Effector memory CD8-positive, alpha-beta T cell (primary cell): ENCODE measurements at places on chromosomes 5 and 9.

GRCh38 chr5:168736281-168736831 is 157.2 kb upstream of the PANK3 start:
- no peak overlapping the region for H3K27ac ChIP-seq
- no peaks in the 10 kb centered on the region for H3K36me3 ChIP-seq
- H3K4me1 ChIP-seq: no peaks in the 10 kb centered on the region
- H3K4me3 ChIP-seq: no peak overlapping the region

- peaks cover 6% of the 10 kb centered on the region for H3K27me3 ChIP-seq
- no peak for DNase-seq
- peaks cover 1% of the 10 kb centered on the region for H3K4me1 ChIP-seq
- no peak overlapping the region for H3K4me3 ChIP-seq
- H3K27ac ChIP-seq: no peak overlapping the region
- no peaks in the 10 kb centered on the region for H3K36me3 ChIP-seq
Measured at GRCh38 chr5:149623473-149623872, 42.2 kb downstream of the ARHGEF37 start.

DNA sequence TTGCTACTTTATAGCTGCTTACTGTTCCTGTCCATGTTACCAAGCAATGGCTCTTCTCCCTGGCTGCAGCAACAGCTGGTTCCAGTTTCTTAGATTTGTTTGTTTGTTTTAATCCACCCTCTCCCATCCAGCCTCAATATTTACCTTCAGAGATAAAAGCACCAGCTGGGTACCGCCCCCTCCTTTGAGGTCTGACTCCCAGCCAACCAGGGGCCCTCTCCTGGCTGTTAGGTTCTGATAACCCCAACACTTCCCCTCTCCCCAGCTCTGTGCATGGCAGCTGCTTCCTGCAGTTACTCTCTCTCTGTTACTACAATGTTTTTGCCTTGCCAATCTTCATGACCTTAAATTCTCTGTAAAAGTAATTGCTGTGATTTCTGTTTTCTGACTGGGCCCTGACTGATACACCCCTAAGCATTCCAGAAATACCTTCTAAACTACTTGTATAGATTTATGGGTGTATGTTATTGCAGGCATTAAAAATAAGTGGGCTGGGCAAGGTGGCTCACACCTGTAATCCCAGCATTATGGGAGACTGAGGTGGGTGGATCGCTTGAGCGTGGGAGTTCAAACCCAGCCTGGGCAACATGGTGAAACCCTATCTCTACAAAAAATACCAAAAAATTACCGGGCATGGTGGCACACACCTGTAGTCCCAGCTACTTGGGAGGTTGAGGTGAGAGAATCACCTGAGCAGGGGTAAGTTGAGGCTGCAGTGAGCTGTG is 2.6 kb upstream of the GCNT1 start:
- DNase-seq: peak; percentile 13
- H3K36me3 ChIP-seq: peaks cover 3% of the 10 kb centered on the region
- peak overlapping the region; percentile 44 for H3K27ac ChIP-seq
- H3K4me1 ChIP-seq: peaks cover 24% of the 10 kb centered on the region
- H3K27me3 ChIP-seq: no peaks in the 10 kb centered on the region

DNA sequence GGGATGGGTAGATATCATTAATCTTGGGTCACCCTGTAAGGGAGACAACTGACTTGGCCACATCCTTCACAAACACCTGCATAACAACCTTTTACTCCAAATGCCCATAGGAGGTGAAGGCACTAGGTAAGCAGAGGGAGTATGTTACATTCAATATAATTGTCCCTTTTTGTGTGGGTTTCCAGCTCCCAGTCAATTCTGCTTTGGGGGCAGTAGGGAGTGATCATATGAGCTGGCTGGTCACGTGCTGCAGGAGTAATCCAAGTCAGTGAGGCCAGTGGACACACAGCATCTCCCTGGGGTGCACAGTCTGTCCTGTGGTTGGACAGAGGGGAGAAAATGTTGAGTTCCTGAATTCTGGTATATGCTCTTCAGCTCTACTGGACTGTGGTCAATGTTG is 1.2 kb upstream of the AGXT2 start:
- H3K36me3 ChIP-seq: no peaks in the 10 kb centered on the region
- H3K4me1 ChIP-seq: no peaks in the 10 kb centered on the region
- H3K4me3 ChIP-seq: no peak overlapping the region
- no peak overlapping the region for H3K27ac ChIP-seq
- DNase-seq: no peak
- peaks cover 31% of the 10 kb centered on the region for H3K27me3 ChIP-seq

DNA sequence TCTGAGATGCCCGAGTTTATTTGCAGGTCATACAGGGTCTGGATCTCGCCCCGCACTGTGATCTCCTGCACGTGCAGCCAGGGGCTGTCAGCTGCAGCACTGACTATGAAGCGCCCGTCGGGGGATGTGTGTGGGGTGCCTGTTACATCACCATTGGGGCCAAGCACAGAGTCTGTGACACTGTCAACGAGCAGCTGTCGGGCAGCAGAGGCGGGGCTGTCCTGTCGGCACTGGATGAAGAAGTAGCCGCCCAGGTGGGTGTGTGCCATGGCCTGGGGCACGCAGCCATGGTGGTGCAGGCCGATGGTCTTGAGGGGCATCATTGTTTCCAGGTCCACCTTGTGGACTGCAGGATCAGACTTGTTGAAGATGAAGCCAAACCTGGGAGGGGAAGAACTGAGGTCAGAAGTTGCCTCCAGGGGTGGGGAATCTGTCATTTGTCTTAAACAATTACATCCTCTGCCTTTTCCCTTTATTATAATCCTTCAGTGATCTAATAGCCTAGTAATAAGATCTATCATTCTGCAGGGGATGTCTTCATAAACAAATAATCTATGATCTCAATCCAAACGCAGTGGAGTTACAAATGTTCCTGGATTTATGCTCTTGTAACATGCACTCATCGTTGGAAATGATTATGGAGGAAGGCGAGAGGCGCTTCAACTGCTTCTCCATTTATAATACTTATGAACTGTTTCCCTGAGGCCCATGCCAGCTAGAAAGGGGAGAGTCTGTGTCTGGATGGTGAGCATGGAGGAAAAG is 147.8 kb downstream of the HSPA4 start:
- H3K27ac ChIP-seq: no peak overlapping the region
- DNase-seq: no peak
- H3K4me3 ChIP-seq: no peak overlapping the region
- H3K27me3 ChIP-seq: peaks cover 88% of the 10 kb centered on the region
